Renal cortical epithelial cell (primary cell): ENCODE measurements at places on chromosomes 7 and 10. TPM values are rescaled to one million over a fixed set of nuclear protein-coding genes. Genes with fewer than 3 reads are reported as not detected.

Gene SLC26A3
- total RNA-seq: not detected in 2 replicates

Gene HIF1AN
- 6.4 and 20.6 TPM in 2 replicates for total RNA-seq

DNA sequence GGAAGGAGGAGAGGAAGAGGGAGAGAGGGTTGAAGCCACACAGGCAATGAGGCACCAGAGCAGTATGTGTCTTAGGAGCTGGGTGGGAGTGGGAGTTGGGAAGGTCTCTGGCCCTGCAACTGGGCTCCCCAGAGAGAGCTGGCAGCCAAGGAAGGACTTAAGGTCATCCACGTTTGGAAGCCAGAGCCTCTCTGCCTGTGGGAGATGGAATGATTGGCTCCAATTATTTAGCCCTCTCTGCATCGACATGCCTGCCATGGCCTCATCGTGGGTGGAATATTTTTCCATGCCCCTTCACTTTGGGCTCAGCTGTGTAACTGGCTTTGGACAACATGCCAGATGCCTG is 478.5 kb downstream of the RPS24 start:
- DNase-seq: no peak

DNA sequence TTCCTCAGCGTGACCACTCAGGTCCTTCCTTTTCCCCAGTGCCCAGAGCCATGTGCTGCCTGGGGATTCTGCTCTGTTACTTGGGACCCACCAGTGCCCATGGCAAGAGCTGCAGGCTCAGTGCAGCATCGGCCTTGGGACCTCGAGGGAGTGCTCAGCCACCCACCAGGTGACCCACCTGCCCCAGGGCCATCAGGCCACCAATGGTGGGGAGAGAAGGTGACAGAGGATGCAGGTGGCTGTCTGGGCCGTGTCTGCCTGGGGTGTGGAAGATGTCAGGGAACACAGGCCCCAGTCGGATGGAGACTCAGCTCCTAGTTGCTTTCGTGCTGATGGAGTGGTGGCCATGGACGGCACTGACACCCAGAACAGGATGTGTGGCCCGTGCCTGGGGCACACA is 104.7 kb upstream of the FAM20C start:
- DNase-seq: no peak

Gene DNA2
- total RNA-seq: 8.8 and 11.5 TPM in 2 replicates

DNA sequence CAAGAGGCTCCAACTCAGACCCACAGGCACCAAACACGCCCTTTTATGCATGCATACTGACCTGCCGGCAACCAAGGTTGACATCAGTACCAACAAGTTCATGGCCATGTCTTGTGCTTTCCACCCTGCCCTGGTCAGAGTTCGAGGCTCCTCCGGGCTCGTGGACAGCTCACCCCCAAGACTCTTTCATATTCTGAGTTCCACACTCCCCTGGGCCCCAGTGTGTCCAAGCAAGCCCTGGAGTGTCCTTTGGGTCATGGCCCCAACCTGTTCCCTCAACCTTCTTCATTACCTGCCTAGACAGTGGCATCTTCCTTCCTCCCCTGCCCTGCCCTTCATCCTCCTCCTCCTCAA is 40.5 kb downstream of the HIF1AN start:
- DNase-seq: no peak

GRCh38 chr10:132574288-132574687 is 36.7 kb downstream of the INPP5A start:
- DNase-seq: no peak

GRCh38 chr7:151981223-151981622 is 25.0 kb downstream of the GALNTL5 start:
- DNase-seq: no peak

DNA sequence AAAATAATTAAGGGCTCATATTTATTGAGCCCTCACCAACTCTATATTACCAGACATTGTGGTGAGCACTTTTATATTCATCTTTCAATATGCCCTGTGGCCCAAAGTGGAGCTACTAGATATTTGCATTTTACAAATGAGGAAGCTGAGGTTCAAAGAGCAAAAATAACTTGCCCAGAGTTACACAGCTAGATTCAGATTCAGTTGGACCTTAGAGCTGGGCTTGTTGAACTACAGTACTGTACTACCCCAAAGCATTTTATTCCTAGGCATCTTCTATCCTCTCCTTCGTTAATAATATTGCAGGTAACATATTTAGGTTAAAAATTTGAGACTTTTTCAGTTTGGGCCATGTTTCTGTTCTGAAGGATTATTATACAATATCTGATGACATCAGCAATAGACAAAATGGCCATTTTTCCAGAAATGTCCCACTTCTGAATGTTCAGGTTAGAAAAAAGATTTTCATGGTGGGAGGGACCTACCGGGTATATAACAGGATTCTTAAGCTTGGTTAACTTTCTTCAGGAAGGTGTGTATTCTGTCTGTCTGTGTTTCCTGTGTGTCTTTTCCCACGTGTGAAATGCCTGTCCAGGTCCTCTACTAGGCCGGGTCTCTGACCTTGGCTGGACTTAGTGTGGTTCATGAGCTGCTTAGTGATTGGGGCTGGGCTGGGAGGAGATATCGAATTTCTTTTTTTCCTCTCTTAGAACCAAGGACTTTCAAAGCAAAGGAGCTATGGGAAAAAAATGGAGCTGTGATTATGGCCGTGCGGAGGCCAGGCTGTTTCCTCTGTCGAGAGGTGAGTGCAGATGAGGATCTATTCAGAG is 13.6 kb downstream of the PRXL2A start:
- DNase-seq: no peak

Gene KIAA1549
- total RNA-seq: 1.0 and 10.1 TPM in 2 replicates

Gene GIMAP8
- 0.15 and 0.17 TPM in 2 replicates for total RNA-seq

- DNase-seq: peak; percentile 32
Measured at GRCh38 chr7:81690251-81690650, 79.6 kb downstream of the HGF start.

DNA sequence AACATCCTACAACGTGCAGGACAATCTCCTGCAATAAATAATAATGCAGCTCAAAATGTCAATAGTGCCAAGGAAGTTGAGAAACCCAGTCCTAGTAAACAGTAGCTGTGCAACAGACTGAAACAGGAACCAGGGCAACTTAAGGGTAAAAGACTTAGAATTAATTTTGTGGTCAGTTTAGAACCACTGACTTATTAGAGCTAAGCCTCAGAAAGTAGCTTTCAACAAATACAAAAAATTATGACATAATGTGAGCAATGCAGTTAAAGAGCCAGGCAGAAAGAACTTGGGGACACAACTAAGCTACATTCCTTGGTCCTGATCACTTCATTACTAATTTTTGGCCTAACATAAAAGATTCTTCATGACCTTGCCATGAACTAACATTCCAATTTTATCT is 195.4 kb downstream of the MACC1 start:
- DNase-seq: peak; percentile 91

Gene CLDN3
- total RNA-seq: 10.8 and 11.6 TPM in 2 replicates

Gene AGAP9
- 0.35 and 6.8 TPM in 2 replicates for total RNA-seq

Gene OR2A5
- total RNA-seq: not detected in 2 replicates

DNA sequence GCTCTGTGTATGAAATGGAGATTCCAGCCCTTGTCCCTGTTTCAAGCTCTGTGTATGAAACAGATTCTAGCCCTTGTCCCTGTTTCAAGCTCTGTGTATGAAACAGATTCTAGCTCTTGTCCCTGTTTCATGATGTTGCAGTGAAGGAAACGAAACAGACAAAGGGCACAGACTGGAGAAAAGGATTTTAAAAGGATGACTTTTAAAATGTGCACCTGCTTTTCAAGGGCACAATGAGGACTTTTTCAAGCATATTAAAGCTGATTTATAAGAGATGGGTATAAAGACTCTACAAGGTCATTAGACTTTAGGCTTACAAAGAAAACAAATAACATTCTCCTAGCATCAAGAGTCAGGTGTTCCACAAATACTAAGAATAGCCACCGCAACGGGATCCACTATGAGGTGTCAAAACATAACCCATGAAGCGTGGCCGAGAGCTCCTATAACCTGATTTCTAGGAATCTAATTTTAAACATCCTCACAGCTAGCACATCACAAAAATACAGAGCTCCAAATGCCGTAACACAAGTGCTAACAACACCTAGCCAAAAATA is 29.0 kb downstream of the DIP2C start:
- peak; percentile 53 for DNase-seq

- DNase-seq: peak; percentile 72
Measured at GRCh38 chr10:122515588-122516231, 44.8 kb upstream of the DMBT1 start.

DNA sequence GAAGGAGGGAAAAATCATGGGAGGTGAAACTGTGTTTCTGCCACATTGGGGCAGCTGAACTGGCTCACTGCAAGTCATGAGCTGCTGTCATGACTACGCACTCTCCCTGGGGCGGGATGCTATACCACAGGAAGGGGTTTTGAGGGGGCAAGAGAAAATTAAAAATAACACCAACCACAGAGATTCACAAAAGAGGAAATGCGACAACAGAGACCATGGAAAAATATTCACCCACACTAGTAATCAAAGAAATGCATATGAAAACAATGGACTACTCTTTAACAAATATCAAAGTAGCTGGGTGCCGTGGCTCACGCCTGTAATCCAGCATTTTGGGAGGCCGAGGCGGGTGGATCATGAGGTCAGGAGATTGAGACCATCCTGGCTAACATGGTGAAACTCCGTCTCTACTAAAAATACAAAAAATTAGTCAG is 65.2 kb upstream of the TM9SF3 start:
- DNase-seq: no peak

Gene TMEM196
- total RNA-seq: 0.17 and 1.2 TPM in 2 replicates

Gene CAV1
- total RNA-seq: 217 and 552 TPM in 2 replicates

DNA sequence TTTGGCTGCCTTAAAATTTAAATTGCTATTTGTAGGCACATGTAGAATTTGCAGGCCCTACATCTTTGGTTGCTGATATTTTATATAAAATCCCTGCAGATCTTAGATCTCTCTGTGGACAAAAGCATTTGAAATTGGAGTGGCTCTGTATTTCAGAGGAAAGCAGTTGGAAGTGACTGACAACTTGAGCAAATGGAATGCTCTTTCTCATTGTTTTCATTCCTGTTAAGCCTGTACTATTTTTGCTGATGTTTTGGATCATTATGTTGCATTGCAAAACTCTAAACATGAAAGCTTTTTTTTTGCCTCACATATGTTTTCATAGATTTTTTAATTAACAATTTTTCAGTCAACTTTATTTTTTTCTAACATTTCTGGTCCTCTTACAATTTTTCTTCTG is 251.2 kb upstream of the MDFIC start:
- DNase-seq: no peak

GRCh38 chr10:34280599-34281374 is 534.3 kb downstream of the PARD3 start:
- peak; percentile 98 for DNase-seq
